Activated naive CD8-positive, alpha-beta T cell treated with anti-CD3 and anti-CD28 coated beads, Interleukin-2, amount 50 U/mL, for 24 hours (primary cell): ENCODE measurements at places on chromosomes 2 and 18.
A peak's percentile ranks its signal among the peaks of the same experiment; 100 is the strongest.

GRCh38 chr2:156021146-156022040, 311.1 kb downstream of the NR4A2 start:
- DNase-seq, result no peak

DNA sequence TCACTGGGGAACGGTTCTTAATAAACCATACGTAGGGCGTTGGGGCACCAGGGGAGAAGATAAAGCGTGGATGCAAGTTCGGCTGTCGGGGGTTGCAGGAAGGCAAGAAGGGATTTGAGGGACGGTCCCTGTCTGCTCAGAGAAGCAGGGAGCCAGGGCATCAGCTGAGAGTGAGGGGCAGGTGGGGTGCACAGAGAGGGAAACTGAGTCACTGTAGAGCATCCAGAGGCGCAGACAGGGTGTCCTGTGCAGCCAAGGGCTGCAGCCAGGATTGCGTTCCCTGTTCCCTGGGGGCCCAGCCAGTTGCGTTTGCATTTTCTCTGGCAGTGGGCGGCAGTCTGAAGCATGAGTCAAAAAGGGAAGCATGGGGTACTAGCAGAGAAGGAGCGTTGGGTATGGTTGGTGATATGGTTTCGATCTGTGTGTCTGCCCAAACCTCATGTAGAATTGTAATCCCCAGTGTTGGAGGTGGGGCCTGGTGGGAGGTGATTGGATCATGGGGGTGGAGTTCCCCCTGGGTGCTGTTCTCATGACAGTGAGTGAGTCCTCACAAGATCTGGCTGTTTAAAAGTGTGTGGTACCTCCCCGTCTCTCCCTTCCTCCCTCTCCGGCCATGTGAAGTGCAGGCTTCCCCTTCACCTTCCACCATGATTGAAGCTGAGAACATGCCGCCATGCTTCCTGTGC, 202.9 kb downstream of the NDUFA10 start:
- DNase-seq, result no peak

DNA sequence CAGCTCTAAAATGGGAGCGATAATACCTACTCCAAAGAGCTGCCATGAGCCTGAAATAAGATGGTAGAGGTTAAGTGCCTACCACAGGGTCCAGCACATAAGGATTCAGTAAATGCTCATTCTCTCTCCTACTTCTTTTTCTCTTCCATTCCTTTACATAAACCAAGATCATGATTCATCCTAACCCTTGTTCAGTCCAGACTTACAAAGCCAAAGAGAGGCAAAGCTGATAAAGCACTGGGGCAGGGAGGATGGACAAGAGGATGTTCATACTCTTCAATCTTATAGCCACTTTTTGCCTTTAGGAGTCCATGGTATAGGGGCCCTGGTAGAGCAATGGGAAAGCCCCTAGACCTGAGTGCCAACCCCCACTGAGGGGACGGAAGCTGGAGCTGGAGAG, 75.6 kb upstream of the PKDCC start:
- DNase-seq, result no peak

- DNase-seq, result peak; percentile 73
Observed at GRCh38 chr2:219119422-219120043, 41.1 kb downstream of the NHEJ1 start.

DNA sequence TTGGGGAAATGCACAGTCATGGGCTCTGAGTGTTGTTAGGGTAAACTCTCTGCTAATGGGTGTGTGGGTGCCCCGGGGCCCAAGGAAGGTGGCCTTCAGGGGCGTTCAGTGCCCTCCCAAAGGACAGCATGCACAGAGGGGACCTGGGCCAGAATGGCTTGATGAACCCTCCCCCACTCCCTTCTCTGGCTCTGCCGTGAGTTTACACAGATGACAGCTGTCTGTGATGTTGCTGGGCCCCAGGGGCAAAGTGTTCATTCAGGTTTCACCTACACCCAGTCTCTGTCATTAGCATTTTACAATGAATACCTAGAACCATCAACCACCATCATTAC, 3.2 kb downstream of the NPPC start:
- no peak for DNase-seq

- peak; percentile 34 for DNase-seq
Observed at GRCh38 chr2:137947728-137948336, 16.4 kb upstream of the HNMT start.

DNA sequence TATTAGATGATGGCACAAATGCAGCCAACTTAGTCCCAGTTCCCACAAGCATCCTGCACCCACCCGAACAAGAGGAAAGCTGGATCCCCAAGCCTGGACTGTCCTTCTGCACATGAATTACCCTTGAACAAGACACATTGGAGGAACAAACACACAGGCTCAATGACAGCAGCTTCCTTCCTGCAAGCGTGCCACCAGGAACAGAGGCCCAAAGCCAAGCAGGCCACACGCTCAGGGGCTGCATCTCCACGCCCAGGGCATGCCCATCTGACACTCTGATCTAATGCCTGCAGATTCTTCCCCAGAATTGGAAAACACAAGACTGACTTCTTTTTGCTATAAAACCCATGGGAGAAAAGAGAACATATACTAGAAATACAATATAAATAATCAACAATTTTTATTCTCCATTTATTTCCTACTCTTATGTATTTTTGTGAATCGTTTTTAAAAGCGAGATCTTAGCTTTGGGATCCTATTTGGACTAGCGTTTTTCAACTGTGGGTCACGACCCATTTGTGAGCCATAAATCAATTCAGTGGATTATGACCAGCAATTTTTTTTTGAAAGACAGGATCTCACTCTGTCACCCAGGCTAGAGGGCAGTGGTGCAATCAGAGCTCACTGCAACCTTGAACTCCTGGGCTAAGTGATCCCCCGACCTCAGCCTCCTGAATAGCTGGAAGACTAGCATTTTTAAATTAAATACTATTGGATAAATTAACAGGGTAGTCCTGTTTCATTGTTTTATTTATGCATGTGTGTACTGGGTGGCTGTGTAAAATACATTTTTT, 34.4 kb downstream of the PSTPIP2 start:
- DNase-seq, result no peak

DNA sequence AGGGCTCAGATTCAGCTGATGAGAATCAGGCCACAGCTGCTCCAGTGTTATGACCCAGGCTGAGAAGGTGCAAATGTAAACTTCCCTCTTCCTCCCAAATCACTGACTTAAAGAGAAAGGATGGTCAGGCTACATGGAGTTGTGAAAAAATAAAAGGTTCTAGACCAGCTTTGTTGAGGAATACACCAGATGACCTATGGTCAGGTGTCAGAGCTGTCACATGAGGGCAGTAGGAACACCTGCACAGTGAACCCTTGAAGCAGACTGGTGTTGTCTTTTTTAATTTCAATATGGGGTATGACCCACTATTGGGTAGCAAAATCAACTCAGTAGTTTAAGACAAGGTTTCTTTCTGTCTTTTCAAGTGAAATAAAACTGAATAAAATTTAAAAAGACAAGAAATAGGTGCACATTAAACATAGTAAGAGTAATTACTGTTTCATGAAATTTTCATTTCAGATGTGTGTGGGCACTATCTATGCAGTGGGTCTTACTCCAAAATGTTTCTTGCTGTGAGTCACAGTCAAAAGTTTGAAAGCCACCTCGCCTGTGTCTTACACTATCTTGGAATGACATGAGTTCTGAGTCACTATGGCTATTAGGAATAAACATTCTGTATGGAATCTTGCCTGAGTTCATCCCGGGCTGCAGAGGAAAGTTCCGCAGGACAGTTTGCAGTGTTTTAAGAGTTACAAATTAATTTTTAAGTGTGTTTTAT, 83.6 kb downstream of the ACVR1 start:
- no peak for DNase-seq

GRCh38 chr2:4884117-4884571, 808.0 kb upstream of the SOX11 start:
- DNase-seq, result no peak

- DNase-seq, result no peak
Observed at GRCh38 chr18:5197461-5197860, 404 bp upstream of the AKAIN1 start.

DNA sequence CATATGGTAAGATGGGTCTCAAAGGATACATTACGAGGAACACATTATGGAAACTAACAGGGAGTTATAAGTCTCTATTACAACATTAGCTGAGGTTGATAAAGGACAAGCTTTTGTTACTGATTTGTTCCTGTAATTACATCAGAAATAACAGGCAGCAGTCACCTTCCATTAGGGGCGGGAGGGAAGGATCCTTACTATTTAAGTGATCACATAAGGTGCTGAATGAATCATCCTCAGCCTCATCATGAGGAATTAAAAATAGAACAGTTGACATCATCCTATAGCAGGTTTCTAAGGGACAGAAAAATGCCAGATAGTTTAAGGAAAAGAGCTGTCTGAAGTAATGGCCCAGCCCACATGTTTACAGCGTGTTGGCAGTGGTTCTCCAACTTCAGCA, 86.9 kb upstream of the MGAT5 start:
- no peak for DNase-seq

DNA sequence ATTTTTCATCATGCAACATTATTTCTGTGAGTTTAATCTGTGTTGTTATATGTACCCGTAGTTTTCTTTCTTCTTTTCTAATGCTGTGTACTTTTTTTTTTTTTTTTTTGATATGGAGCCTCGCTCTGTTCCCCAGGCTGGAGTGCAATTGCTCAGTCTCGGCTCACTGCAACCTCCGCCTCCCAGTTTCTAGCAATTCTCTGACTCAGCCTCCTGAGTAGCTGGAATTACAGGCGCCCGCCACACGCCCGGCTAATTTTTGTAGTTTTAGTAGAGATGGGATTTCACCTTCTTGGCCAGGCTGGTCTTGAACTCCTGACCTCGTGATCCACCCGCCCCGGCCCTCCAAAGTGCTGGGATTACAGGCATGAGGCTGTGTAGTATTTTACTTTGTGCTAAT, 155.4 kb downstream of the GALR1 start:
- no peak for DNase-seq

DNA sequence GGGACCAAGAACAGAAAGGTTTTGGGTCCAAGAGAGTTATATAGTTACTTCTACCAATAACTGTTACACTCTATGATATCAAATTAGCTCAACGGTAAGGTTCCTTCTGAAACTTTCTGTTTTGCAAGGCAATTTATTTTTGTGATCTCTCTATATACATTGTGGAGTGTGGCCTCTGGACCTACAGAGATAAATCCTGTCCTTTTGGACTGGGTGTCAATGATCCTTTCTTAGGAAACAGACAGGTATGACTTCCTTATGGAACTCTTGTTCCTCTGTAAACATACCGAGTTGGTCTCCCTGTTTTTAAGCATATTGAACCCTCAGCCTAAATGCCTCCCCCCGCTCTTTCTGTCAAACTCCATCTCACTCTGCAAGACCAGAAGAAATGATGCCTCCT, 1117.8 kb downstream of the BCL11A start:
- no peak for DNase-seq

DNA sequence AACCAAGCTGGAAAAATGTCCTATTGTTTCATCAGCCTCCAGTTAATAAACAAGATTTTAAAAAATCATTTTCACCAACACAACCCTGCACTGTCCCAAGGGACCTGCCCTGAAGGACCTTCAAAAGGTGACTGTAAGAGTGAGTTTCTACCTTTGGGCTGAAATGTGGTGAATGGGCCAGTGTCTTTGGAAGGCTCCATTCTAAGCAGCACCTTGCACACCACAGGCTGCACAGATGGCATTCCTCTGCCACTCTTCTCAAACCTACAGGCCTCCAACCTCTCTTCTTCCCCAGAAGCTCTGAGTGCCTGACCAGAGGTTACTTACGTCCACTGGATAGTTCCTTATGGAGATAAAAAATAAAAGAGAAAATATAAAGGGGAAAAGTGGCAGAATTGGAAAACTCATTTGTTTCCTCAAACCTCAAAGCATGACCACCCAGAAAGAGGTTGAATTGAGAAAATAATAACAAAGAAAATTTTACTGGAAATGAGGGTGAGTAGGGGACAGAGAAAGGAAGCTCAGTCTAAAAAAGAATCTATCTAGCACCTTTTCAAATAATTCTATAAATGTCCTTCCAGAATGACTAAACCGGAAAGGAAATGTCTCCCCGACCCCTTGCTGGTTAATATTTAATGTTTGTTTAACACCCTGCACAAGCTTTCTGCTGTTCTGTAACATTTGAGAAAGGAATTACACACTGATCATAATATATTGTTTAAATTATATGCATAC, 175.7 kb downstream of the METTL4 start:
- no peak for DNase-seq

DNA sequence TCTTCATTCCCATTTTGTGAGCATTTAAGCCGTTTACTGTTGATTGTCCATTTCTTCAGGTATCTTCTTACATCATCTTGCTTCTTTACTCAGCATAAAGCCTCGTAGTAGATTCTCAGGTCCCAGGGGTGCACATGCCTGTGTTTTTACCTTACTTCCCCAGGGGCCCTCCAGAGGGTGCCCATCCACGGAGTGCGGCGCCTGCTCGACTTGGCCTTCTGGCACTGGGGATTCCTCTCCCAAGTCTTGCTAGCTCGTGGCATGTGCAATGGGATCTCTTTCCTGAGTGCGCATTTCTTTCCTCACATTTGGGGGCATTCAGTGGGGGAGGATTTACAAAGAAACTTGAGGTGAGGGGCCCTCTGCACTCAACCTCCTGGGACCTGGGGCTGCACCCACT, 148.1 kb downstream of the AGAP1 start:
- DNase-seq, result no peak

GRCh38 chr2:234191819-234192407, 141.4 kb downstream of the SPP2 start:
- DNase-seq, result no peak

DNA sequence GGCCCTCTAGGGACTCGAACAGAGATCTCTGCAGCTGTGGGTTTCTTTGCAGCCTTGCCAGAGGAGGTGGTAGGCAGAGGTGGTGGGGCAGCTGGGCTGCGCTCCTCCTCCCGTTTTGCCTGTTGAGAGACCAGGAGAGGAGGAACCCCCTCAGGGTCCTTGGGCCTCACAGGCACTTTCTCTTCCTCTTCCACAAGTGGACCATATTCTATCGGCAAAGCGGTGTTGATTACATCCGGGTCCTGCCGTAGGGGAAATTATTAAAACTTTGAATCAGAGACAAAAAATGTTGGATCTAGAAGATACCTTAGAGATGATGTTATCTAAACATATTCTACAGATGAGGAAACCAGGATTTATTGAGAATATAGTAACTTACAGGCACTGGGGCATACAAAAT, 78.5 kb downstream of the CLIP4 start:
- DNase-seq, result no peak

DNA sequence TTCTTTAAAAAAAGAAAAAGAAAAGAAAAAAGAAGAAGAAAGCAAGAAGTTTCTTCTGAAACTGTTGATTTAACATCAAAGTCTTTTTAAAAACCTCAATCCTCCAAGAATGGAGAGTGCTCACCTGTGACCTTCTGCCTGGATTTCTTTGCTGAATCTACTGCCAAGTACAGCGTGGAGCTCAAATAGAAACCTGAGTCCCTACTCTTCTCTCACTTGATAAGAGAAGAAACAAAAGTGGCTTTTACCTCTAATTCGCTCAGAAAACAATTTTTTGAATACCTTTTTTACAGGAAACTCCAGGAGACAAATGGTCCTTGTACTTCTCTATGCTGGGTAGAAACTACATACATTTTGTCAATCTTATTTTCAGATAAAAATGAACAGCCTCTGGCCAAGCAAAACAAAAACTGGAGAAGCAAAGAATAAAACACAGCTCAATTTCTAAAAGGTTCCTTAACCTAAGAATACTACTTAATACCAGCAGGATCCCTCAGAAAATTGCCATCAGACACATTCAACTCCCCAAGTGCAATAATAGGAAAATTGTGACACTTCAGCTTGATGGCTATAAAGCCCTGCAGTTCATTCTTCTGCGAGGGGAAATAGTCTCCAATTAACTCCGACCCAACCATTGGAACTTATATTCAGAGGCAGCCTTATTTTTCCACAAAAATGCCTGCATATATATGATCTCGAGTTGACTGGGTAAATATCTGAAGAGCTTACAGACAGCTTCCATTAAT, 85.8 kb downstream of the GRB14 start:
- DNase-seq, result no peak
